T-cell (primary cell): ENCODE measurements at places on chromosomes 3 and 15.

DNA sequence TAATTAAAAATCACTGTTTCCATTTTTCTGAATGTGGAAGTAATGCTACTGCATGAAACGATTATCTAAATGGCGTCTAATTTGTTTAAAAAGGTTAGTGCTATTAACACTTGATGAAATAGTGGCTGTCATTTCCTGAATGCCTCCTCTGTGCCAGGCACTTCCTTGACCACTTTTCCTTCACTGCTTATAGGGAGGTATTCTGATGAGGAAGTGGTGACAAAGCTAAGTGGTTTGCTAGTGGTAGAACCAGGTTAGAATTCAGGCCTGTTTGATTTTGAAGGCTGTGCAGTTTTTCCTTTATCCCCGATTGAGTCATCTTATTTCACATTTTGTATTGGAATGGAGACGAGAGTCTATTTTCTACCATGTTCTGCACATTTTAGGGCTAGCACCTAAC lies 119.0 kb downstream of the USP13 start:
- DNase-seq: no peak

- no peak for DNase-seq
Observed at GRCh38 chr3:155079746-155080487, at the start of gene MME. TSS of gene MME (plus strand) at chr3:155080319. CDS start at chr3:155084168, 3,849 bp downstream.

DNA sequence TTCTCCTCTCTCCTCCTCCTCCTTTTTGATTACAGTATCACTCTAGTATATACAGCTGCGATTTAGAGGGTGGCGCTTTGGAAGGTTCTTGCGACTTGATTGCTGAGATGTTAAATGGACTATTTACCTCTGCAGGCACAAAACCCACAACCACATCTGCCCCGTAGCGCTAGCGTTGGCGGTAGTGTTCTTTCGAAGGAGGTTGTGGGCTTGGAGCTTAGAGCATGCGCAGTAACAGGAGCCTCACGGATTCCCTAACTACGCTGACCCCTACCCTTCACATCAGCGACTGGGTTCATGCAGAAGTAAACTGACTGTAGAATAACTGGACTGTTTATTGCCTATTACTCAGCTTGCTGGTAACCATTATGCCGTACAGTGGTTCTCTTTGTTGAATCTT lies 58.0 kb downstream of the CGGBP1 start:
- DNase-seq: no peak

DNA sequence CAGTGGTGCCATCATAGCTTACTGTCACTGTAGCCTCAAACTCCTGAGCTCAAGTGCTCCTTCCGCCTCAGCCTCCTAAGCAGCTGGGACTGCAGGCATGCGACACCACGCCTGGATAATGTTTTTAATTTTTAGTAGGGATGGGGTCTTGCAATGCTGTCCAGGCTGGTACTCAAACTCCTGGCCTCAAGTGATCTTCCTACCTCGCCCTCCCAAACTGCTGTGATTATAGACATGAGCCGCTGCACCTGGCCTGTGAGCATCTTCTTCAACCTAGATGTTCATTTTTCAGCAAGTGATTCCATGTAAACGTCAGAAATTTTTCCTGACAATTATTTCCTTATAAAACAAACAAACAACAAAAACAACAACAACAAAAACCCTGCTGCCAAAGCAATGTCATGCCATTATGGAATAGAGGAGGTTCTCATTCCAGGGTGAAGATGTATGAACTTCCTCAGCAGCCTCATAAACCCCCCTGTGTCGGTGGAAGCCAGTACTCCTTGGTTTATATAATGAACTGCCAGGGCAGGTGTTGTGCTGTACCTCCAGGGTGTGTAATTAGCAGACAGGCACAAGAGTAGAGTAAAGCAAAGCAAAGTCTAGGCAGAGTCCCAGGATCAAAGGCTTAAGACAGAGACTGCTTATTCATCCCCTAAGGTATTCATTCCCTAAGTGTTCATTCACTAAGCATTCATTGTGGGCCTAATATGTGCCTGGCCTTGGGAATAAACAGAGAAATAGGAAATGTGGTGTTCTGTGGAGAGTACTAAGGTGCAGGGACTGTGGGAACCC lies 44.6 kb downstream of the NR2C2 start:
- no peak for DNase-seq

GRCh38 chr3:124787476-124788195 lies 57.4 kb downstream of the UMPS start:
- DNase-seq: no peak

DNA sequence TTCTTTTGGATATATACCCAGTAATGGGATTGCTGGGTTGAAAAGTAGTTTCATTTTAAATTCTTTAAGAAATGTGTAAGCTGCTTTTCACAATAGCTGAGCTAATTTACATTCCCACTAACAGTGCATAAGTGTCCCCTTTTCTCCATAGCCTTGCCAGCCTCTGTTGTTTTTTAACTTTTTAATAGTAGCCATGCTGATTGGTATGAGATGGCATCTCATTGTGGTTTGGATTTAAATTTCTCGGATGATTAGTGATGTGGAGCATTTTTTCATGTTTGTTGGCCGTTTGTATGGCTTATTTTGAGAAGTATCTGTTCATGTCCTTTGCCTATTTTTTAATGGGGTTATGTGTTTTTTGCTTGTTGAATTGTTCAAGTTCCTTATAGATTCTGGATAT lies 444.3 kb upstream of the ATP11B start:
- no peak for DNase-seq

DNA sequence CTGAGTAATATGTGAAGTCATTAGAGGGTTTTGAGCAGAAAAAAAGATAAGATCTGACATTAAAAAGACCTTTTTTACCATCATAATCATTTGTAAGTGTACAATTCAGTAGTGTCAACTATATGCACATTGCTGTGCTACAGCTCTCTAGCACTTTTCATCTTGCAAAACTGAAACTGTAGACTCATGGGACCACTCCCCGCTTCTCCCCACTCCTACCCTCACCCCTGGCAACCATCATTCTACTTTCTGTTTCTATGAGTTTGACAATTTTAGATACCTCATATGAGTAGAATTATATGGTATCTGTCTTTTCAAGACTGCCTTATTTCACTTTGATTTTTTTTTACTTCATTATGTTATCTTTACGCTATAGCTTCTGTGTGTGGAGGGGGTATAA lies 112.8 kb downstream of the NSUN3 start:
- no peak for DNase-seq

GRCh38 chr15:99113547-99114271 lies 8.8 kb downstream of the SYNM start:
- no peak for DNase-seq

DNA sequence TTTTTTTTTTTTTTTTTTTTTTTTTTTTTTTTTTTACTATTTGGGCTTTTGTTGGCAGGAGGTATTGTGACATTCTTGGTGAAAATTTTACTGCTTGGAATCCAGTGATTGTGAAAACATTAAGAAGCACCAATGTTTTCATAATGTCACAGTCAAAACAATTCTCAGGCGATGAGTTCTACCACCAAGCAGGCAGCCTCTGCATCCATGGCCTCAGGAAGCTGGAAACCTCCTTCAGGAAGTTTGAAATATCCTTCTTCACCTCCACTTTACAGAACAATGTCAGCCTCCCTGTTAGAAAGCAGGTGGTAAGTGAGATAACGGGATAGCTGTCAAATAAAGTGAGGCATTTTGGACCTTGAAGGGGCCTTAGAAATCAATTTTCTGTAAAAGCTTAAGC lies 98.3 kb downstream of the MEX3B start:
- DNase-seq: no peak

GRCh38 chr3:22593638-22594037 lies 609.5 kb upstream of the UBE2E2 start:
- DNase-seq: no peak

- DNase-seq: no peak
Observed at GRCh38 chr15:42490291-42490670, 660 bp downstream of the ZNF106 start.

DNA sequence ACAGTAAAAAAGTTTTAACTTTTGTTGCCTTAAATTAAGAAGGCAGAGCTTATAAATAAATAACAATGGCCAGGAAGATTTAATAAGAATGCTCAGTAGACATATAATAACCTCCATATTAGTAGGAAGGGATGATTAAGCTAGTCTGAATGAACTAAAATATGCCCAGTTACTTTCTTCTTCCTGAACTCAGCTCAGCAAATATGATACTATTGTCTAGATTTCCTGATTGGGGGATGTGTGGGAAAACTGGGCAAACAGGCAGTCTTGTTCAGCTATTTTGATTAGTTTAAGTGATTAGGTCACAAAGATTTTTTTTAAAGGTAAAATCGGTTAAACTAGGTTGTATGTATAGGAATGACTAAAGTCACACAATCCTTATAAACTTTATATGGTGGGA lies 167.2 kb upstream of the SLC2A2 start:
- no peak for DNase-seq

GRCh38 chr3:18586076-18586475 lies 160.9 kb upstream of the SATB1 start:
- no peak for DNase-seq

DNA sequence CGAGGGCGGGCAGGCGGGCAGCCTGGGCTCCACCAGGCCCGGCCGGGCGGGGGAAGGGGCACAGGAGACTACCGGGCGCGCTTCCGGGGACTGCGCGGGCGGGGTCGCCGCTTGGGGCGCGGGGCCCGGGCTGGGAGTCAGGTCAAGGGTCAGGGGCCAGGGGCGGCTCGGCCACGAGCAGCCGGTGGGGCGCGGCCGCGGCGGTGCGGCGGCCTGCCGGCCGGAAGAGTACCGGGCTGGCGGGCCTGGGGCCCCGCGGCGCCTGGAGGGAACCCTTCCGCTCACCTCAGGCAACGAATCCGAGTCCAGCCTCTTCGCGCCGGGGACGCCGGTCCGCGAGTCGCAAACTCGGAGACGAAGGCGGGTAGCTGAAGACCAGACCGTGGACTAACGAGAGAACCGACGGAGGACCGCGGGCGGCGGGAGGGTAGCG lies 225 bp downstream of the RHOA start:
- no peak for DNase-seq

GRCh38 chr3:36647423-36647853 lies 116.9 kb downstream of the DCLK3 start:
- DNase-seq: no peak

DNA sequence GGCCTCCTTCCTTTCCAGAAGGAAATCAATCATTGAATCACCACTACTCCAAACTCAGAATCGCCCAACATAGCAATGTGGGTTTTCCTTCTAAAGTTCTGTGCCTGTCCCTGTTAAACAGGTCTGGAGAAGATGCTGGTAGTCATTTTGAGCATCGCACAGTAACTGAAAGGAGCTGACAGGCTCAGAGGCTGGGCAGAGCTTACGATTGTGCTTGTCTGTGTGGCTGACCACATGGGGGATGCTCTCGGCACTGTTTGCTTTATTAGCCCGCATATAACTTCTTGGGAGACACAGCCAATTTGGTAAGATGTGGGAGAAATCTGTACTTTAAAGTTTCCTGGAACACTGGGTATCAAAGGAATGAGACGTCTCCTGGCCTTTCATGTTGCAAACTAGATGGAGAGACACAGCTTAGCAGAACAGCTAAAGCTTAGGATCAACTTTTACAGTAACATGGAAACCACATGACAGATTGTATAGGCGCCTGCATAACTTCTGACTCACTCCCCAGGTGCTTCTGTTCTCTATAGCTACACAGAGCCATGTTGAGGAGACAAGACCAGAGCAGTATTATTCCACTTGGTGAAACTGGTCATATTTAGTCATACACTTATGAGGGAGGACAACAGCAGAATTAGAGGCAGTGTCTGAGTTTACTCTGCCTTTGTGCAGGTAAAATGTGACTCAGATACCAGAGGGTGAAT lies 374.1 kb downstream of the RORA start:
- DNase-seq: no peak

DNA sequence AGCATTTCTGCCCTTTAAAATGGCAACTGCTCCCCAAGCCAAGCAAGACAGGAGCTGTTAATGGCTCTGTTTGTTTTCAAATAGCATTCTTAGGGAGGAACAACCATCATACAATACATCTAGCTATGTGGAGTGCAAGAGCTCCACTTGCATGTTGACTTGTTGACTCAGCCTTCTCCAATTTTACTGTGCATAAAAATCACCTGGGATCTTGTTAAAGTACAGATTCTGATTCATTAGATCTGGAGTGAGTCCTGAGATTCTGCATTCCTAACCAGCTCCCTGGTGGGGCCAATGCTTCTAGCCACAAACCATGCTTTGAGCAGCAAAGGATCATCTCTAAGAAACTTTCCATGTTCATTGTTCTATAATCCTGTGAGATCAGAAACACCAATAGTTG lies 171.4 kb downstream of the THRB start:
- DNase-seq: no peak

DNA sequence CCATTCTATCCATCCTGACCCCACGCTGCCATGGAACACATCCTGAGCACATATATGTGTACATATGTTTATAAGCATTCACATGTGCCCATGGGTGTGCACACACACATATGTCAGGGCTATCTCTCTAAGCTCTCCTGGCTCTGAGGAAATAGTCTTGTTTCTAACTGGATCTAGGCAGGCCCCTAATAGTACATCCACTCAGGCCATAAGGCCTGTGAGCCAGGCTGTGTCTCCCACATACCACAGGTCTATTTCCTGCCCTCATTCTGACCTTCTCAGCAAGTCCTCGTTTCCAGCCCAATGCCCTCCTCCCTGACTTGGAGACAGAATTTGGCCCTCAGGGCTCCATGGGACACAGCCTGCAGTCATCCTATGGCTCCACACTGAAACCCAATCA lies 284.8 kb upstream of the CTNNB1 start:
- DNase-seq: no peak

GRCh38 chr3:173140986-173141385 lies at the start of gene SPATA16:
TSS of gene SPATA16 (minus strand) at chr3:173141235. CDS start at chr3:173117731, 23,504 bp downstream.
- no peak for DNase-seq

- no peak for DNase-seq
Observed at GRCh38 chr3:20225769-20226168, 39.8 kb upstream of the SGO1 start.

DNA sequence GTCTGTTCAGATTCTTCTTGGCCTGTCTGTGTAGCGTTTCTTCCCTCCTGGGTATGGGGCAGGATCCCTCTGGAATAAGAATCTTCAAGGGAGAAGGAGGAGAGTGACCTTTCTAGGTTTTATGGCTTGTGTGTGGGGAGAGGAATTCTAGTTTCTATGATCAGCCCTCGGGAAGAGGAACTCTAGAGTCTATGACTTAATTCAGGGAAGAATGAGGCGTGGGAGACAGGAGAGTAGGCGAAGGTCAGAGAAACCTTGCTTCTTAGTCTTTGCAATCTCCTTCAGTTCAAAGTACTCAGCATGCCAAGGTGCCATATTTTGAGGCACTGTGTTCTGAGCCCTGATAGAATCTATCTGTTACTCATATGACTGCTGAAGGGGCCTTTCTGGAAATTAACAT lies 99.2 kb upstream of the C3orf80 start:
- no peak for DNase-seq

- no peak for DNase-seq
Observed at GRCh38 chr3:136728473-136728872, 23.7 kb downstream of the STAG1 start.

DNA sequence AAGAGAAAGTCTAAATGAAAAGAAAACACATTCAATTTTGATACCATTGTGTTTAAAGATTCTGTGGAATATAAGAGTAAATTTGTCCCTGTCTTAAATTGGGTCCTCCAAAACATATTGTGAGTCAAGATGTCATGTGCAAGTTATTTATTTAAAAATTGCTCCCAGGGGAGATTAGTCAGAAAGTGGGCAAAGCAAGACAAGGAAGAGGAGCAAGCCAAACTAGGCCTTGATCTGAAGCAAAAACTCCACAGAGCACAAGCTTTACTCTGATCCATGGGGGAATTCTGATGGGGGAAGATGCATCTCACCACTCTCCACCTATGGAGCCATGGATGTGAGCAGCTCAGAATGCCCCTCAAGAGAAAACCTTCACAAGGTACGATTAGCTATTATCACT lies 342.8 kb upstream of the IL12A start:
- DNase-seq: no peak
